ENCODE measurements at places on chromosomes 16 and 17. TPM values are rescaled to one million over a fixed set of nuclear protein-coding genes. Genes with fewer than 3 reads are reported as not detected.

CYBA gene
- 734 TPM for total RNA-seq

GFAP gene
- total RNA-seq: not detected

- no peak for DNase-seq
These were observed 82.4 kb upstream of the DNAH9 start for GRCh38 chr17:11515901-11516300.

- no peak for DNase-seq
These were observed 108.1 kb downstream of the SNX11 start for GRCh38 chr17:48215583-48216139.

- no peak for DNase-seq
These were observed 22.1 kb downstream of the MYO18A start for GRCh38 chr17:29158096-29158487.

DNA sequence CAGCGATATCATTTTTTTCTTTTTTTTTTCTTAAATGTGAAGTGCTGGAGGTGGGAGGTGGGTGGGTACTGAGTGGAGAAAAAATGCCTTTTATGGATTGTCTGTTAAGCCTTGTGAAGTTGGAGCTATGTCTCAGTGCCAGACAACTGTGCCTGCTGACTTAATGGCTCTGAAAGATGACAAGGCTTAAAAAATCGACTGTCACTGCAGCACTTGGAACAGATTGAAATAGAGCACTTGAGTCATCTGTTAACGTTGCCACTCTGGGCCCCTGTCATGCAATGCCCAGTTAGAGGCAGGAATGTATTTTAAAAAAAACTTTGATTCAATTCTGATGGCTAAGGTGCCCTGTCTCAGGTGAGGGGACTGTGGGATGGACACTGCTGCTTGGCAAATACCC, 108.2 kb upstream of the HS3ST2 start:
- DNase-seq: no peak

MARCHF10 gene
- 1.3 TPM for total RNA-seq

DNA sequence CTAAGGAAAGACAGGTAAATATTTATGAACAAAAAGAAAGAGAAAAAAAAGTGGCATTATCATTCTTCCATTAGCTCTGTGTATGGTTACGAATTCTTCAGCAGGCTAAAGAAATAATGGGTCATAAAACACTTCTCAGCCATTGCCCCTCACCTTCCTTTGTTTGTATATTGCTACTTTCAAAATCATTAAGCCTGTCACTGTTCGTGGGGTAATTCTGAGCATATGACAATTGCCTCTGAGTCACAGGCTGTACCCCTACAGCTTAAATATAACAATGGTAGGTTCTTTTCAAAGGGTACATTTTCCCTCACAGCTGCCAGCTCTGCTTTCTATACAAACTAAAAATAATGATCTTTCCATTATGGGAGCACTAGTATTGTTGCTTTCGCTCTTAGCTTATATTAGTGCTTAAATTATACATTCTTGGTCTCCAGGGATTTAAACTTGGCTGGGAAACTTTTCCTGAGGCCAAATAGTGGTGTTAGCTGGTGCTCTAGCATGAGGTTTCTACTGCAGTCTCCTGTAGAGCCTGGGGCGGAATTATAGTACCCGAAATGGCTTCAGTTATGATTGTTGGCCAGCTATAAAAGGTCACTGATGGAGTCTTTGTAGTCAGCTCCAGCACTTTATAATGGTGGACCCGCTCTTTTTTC, 74.7 kb upstream of the CDH11 start:
- no peak for DNase-seq

DNA sequence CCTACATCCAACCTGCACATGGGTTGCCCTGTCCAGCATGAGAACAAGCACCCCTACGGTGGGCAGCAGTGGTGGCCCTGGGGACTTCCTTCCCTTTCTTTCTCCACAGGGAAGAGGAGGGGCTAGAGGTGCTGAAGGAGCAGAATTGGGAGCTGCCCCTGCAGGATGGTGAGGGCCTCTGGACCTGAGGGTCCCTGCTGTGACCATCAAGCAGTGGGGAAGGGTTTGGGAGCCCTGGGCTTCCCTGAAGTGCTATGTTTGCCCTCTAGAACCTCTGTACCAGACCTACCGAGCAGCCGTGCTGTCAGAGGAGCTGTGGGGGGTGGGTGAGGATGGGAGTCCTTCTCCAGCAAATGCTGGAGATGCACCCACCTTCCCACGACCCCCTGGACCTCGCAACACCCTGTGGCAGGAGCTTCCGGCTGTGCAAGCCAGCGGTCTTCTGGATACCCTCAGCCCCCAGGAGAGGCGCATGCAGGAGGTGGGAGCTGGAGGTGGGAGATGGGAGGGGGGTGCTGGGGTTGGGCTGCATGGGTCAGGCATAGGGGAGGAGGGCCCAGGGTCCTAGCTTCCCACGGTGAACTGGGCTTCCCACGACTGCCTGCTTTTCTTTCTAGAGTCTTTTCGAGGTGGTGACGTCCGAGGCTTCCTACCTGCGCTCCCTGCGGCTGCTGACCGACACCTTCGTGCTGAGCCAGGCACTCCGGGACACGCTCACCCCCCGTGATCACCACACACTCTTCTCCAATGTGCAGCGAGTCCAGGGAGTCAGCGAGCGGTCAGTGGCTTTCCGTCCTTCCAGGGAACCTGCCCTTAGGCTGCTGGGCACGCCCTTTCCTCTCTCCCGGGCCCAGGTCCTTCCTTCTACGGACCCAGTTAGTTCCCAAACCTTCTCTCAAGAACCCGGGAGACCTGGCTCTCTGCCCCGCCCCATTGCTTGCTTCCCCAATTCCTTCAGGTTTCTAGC, 5.0 kb downstream of the ARHGEF15 start:
- DNase-seq: no peak

DNA sequence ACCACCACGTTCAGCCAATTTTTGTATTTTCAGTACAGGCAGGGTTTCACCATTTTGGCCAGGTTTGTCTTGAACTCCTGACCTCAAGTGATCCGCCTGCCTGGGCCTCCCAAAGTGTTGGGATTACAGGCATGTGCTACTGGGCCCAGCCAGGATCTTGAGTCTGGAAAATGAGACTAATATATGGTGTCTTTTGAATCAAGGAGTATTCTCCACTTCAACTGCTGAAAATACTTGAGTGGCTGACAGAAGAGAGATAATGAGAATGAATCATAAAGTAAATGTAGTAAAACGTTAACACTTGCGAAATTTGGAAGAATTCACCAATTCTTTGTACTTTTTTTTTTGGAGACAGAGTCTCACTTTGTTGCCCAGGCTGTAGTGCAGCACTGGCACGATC, 16.6 kb downstream of the SMYD4 start:
- no peak for DNase-seq

- peak; percentile 86 for DNase-seq
These were observed 11.9 kb upstream of the SLC4A1 start for GRCh38 chr17:44279666-44280391.

GRCh38 chr17:76384987-76385891, 830 bp downstream of the SPHK1 start:
- no peak for DNase-seq

AMFR gene
- 133 TPM for total RNA-seq

NPB gene
- total RNA-seq: 1.9 TPM

- DNase-seq: no peak
These were observed 3.9 kb upstream of the KCNH6 start for GRCh38 chr17:63519116-63519881.

DNA sequence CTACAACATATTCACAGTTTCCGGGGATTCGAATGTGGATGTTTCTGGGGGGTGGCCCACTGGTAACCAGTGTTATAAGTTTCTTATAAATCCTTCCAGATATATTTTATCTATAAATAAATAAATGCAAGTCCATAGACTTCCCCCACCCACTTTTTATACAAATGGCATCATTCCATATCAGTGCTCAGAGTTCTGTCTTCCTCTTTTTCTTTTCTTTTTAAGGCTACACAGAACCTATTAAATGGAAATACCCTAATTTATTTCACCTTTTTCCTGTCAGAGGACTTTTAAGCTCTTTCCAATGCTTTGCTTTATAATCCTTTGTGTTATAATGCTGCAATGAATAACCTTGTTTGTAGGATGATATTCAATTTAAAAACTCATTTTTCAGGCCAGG, 3.8 kb downstream of the LGALS9 start:
- DNase-seq: no peak

- no peak for DNase-seq
These were observed 2.8 kb downstream of the HAPSTR1 start for GRCh38 chr16:9094011-9094846.

DNA sequence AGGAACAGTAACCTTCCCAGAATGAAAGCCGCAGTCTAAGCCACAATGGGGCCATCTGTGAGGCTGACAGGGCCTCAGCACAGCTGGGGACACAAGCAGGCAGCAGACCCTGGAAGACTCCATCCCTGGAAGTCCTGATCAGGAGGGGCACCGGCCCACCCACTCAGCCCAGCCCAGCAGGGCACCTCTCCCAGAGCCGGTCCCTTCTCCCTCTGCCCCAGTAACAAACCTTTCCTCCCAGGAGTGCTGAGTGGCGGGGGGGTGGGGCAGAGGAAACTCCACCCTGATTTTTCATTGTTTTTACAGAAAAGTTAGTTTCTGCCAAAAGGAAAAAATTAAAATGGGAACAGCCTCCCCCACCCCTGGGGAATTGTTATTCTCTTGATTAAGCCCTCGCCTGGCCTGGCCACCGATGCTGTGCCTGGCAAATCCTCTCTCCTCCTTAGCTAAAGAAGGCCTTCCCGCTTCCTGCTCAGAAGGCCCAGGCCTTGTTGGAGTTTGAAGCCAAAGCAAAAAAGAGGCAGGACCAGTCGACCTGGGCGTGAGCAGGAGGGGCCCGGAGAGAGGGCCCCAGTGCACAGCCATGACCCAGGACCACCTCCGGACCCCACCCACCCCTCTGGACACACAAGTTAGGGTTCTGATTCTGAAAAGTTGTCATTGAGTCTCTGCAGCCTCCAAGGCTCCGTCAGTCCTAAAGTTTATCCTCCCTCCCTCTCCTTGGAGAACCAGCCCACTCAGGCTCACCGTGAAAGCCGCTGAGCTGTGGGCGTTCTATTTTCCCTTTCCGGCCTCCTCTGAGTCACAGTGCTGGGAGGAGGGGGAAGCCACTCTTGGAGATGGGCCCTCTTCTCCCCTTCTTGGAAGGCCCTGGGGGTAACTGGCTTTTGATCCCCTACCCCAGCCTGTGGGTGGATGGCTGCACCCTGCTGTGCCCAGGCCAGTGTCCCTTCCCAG, 128.4 kb upstream of the TNRC6C start:
- no peak for DNase-seq

- no peak for DNase-seq
These were observed 5.1 kb downstream of the CD300E start for GRCh38 chr17:74618451-74618850.

- no peak for DNase-seq
These were observed 29.9 kb upstream of the IRX6 start for GRCh38 chr16:55294129-55294528.

- DNase-seq: peak; percentile 57
These were observed 317.2 kb downstream of the C16orf95 start for GRCh38 chr16:87000001-87000400.

- no peak for DNase-seq
These were observed 5.5 kb upstream of the NCBP3 start for GRCh38 chr17:3851461-3852100.

STAT5A gene
- total RNA-seq: 24.4 TPM

TPSD1 gene
- total RNA-seq: not detected

- DNase-seq: no peak
These were observed 2.4 kb upstream of the TACO1 start for GRCh38 chr17:63598281-63598680.

GRCh38 chr17:36591434-36592315, at the start of gene DHRS11:
Gene DHRS11, plus strand, starts transcription at chr17:36591879. Its CDS starts 131 bp downstream, at chr17:36592010.
- DNase-seq: no peak

DNA sequence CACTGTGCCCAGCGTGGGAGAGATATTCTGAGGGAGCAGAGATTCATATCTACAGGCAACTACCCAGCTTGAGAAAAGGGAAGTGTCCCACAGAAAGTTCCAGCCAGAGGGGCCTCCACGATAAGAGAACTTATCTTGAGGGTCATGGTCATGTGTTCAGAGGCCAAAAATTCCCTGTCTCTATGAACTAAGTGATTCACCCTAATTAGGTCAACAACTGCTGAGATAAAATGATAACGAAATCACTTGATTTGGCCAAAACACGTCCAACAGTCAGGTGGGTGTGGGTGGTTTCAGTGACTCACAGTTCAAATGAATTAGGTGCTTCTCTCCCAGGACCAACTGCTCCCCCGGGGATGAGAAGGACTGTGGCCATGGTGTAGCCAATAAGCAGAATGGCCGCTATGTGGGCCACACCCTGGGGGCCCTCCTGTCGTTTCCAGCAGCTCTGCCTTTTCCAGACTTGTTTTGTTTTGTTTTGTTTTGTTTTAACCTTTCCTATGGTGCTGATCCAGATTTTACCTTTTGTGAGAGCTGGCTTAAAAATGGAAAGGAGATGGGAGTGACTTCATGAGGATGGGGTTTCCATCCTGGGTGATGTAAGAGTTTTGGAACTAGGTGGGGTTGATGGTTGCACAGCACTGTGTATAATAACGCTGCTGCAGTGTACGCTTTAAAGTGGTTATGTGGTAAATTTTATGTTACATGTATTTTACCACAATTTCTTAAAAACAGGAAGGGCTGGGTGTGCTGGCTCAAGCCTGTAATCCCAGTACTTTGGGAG, 8.7 kb downstream of the DNAI2 start:
- no peak for DNase-seq

Measured in kidney epithelial cell (primary cell).